Stimulated activated CD8-positive, alpha-beta memory T cell treated with anti-CD3 and anti-CD28 coated beads, Interleukin-12 subunit alpha, Interleukin-12 subunit beta, amount 100 ng/mL, for 4 hours (primary cell): ENCODE measurements at places on chromosomes 2 and 18.

GRCh38 chr2:41717839-41718238 lies 330.0 kb upstream of the PKDCC start:
- no peak for DNase-seq

DNA sequence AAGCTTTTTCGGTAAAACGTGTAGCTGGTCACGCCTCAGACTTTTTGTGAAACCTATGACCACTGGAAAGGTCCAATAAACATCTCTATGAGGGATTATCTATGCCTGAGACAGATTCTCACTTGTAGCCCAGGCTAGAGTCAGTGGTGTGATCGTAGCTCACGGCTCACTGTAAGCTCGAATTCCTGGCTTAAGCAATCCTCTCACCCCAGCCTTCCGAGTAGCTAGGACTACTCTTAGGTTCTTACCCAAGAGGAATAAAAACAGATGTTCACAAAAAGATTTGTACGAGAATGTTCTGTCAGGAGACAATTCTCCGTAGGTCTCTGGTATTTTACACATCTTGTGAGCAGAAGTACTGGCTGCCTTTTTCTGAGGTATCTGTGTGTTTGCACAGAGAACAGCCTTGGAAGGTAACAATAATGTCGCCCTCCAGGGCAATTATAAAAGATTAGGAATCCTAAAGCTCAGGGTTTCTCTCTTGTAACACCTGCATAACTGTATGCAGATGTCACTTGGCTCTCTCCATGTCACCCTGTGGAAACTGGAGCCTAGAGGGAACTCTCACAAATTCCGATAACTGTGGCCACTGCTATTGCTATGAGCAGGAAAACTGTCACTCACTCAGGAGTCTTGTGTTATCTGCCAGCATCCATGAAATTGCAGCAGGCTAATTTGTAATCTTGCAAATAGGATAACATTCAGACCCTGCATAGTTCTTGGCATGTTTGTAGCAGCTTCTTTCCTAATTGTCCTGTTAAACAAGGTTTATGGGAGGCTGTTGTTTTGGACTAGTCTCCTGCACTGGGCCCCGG lies 25.5 kb upstream of the RALBP1 start:
- DNase-seq, result no peak

DNA sequence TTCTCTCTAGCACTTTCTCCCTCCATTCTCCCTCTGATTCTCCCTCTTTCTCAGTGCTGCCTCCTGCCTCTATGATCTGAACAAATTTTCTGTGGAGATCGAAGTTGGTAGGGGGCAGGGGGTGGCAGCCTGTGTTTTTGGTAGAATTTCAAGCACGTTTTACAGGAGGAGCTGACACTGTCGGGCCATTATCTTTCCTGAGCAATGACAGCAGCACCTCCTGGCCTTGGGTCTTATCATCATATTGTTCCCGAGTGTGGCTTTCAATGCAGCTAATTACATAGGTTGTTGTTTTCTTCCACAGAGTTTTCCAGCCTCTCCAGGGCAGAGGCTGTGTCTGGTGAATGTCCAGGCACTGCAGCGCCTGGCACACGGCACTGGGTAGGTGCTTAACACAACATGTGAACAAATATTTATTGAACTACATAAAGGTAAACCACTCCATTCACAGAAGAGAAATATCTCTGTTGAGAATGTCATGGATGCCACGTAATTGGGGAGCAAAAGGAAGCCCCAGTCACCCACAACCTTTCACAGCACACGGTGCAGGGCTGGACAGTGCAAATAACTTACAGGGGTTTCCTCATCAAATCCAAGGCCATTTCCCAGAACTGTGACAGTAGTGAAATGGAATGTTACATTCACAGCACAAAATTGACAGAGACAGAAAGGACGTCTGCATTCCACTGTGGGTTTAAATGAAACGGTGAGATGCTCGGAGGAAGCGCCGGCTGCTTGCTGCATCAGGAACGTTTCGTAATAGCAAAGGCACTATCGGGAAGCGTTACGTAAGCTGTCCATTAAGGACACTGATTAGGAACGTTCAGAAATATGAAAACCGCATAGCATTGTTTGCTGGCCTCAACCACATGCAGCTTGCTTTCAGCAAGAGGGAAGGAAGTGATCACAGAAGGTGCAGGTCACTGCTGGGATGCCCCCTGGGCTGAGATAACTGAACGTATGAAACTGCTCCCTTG lies 6.5 kb upstream of the KCNG2 start:
- no peak for DNase-seq

- no peak for DNase-seq
Measured at GRCh38 chr2:85231952-85232351, 95.8 kb downstream of the TGOLN2 start.

- no peak for DNase-seq
Measured at GRCh38 chr2:233201258-233202013, 50.0 kb upstream of the ATG16L1 start.

DNA sequence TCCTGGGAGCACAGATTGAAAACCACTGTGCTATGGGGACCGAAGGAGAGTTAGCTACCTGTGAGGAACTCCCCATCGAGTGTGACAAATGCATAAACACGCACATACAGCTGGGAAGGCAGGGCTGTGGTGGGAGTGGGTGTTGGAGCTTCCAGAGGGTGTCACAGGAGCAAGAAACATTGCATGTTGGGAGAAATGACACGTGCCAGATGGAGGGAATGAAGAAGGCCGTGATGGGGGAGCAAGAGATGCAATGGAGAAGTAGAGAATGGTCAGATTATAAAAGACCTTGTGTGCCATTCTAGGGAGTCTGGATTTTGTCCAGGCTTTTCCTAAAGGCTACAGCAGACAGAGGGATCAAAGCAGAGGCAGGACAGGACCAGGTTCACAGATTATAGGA lies 91.1 kb upstream of the NDUFV2 start:
- DNase-seq, result no peak

DNA sequence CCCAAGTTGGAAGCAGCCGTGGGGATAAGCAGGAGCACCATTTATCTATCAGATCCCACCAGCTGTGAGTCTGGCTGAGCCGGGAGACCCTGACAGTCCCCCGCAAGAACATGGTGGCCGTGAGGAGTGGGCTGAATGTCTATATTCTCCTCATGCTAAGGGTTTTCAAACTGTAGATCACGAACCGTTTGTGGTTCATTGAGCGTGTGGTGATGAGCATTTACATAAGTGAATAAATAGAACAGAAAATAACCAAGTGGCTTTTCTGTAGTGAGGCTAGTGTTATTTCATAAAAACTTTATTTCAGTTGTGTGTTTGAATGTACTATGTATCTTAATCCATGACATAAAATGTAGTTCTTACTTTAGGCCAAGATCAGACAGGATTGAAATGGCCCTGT lies 190.2 kb upstream of the APCDD1 start:
- DNase-seq, result no peak
